NCI-H2081 treated with DMSO at 0.1 percent for 48 hours (cell line): ENCODE measurements at places on chromosomes 6 and 20.
A peak's percentile ranks its signal among the peaks of the same experiment; 100 is the strongest.

GRCh38 chr6:167697316-167697715 is 129.4 kb upstream of the AFDN start:
- no peak for DNase-seq

- DNase-seq: peak; percentile 21
Measured at GRCh38 chr20:431012-431904, 23.2 kb downstream of the RBCK1 start.

GRCh38 chr20:42099101-42099500 is 480.9 kb upstream of the CHD6 start:
- no peak for DNase-seq

DNA sequence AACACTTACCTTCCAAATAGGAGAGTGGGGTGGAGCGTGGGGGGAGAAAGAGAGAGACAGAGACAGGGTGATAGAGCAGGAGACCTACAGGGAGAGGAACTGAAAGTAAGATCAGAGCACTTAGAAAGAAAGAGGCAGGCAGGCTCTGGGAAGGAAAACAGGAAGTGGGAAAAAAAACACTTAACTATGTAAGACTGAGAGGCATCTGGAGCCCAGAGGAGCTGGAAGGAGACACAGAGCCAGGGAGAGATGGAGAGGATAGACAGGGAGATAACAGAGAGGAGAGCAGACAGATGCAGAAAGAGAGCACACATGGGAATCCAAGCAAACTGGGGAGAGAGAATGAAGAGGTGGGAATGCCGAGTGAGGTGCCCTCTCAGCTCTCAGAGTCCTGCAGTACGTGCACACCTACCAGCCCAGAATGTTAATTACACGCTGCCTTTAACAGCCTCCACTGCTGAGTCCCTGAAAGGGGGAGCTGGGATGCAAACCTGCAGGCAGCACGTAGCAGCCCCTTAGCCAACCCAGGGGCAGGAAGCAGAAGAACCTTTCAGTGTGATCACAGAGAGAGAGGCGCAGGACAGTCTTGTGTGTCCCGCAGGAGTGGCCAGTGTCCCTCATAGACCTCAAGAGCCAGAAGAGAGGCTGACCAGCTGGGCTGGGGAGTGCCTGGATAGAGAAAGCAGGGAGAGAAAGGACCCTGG is 132.7 kb upstream of the LRFN2 start:
- DNase-seq: no peak
